ENCODE measurements at places on chromosomes 3 and 15. TPM values are rescaled to one million over a fixed set of nuclear protein-coding genes. Genes with fewer than 3 reads are reported as not detected.

The FEZF2 gene
- not detected for polyA plus RNA-seq

The GLDN gene
- 0.64 TPM for polyA plus RNA-seq

The ITPKA gene
- polyA plus RNA-seq: 40.7 TPM

The LSAMP gene
- 7.6 TPM for polyA plus RNA-seq

The SAMD7 gene
- not detected for polyA plus RNA-seq

The PYGO1 gene
- 5.0 TPM for polyA plus RNA-seq

The CYP1A2 gene
- not detected for polyA plus RNA-seq

The CADPS gene
- polyA plus RNA-seq: 17.8 TPM

The SST gene
- 461 TPM for polyA plus RNA-seq

The SOX14 gene
- polyA plus RNA-seq: not detected

The IL17RD gene
- 5.0 TPM for polyA plus RNA-seq

The SSUH2 gene
- polyA plus RNA-seq: 38.7 TPM

DNA sequence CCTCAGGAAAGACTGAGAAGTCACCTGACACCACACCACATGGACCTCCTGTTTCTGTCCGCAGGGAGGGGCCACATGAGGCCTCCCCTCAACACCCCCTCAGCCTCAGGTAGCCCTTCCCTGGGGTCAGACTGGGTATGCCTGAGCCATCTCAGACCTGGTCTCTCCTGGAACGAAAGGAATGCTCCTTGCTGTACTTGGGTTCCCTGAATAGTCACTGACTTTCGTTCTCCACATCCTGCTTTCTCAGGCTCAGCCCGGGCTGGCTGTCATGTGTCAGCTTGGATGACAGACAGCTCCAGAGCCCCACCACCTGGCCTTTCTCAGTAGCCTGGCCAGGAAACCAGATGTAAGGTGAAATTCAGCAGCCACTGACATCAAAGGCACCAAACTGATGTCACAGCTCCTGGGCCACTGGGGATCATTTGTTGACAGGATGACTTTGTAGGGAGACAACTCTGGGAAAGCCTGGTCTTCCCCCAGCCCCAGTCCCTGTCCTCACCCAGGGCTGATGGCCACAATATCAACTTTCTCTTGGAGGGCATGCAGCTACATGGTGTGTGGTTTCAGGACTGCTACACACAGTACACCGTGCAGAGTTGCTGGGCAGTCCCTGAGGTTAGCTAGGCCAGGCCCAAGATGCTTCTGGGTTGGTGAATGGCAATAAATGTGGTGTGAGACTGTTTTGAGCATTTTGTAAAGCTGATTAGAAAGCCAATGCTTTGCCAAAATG is 141.4 kb upstream of the MRPS22 start:
- peak; percentile 62 for DNase-seq

DNA sequence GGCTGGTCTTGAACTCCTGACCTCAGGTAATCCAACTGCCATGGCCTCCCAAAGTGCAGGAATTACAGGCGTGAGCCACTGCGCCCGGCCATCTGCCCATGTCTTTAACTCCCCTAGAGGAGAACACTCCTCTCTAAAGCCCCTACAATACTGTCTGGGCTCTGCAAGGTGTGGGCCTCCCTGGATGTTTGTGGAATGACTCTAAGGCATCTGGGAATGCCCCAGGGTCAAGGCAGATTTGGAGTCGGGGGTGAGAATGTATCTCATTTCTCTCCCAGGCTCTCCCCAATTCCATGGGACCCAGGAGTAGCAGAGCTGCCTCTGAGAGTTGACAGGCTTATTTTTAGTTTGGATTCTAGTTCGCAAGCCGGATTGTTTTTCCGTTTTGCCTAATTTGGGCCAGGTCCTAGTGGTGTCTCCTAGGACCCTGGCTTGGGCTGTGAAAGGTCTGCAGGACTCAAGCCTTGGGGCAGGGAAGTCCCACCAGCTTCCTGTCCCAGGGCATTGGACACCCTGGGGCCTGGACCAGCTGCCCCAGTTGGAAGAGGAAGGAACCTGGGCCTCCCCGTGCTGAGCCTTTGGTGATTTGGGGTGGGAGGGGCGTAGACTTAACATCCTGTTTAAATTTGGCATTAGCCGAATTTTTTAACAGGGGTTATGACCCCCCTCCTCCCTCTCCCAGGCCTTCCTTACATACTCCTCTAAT is 53.5 kb downstream of the MAGEF1 start:
- DNase-seq: no peak

DNA sequence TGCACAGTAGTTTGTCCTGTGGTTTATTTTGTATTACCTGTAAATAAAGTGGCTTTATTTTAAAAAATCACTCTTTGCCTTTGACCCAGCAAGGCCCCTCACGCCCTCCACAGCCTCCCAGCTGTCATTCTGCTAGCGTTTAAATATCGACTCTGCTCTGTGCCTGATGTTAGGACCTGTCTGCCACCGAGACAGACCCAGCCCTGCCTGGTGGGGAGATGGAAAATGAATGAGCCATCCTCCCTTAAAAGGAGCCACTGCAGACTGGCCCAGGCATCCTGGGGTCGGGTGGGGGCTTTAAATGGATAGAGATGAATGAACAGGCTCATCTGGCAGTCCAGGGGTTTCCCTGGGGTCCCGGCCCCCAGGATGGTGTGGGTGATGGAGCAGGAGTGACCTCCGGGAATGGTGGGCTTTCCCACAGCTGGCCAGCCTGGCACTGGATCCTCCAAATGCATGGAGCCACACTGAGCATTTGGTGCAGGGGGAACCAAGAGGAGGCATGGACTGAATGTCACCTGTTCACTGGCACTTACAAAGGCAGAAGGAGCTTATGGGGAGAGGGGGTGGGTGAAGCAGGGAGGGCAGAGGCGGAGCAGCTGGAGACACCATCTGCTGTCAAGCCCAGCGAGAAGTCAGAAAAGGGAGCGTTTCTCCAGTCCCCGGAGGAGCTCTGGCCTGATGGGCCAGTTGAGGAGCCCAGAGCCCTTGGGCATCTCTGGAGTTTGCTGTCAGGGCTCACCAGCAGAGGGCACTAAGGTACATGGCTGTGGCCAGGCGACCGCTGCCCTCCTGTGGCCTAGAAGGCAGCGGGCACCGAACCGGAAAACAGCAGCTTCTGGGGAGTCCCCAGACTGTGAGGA is 11.9 kb downstream of the GRM2 start:
- DNase-seq: peak; percentile 46

- peak; percentile 13 for DNase-seq
Measured at GRCh38 chr15:39140060-39140604, 440.7 kb upstream of the THBS1 start.

DNA sequence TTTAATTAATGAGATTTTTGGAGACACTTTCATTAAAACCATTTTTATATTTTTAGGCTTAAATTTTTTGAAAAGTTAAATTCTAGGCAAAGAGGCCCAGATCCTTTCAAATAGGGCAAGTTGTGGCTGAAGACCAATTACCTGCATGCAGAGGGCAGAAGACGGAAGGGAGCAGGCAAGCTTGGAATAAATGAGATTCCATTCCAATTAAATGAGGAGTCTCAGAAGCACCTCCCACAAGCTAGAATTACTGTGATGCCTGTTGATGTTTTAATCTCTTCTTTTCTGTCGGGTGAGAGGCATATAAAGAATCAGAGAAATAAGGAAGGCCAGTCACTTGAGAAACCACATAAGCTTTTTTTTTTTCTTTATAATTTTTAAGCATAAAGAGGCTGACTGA is 46.8 kb downstream of the KBTBD8 start:
- DNase-seq: no peak

DNA sequence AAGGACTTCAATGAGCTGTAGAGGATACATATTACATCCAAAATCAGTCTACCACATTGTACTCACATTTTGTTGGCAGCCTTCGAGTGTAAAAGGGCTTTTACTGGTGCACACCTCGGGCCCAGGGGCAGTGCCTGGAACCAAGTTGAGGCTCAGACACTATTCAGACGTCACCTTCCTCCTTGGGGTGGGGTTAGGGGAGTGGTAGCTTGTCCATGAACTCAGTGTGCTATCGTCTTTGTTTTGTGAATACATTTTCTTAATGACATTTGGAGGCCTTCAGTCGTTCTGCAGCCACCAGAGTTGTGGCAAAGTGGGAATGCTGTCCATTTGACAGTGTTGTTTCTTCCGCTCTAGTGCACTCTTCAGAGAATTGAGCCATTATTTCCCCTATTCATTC is 114.2 kb downstream of the PGPEP1L start:
- no peak for DNase-seq

- DNase-seq: no peak
Measured at GRCh38 chr15:64842986-64843561, 1.4 kb downstream of the PLEKHO2 start.

- DNase-seq: no peak
Measured at GRCh38 chr3:143835312-143835711, 13.0 kb downstream of the SLC9A9 start.

GRCh38 chr3:128123156-128123537 is 465 bp downstream of the RUVBL1 start:
- peak; percentile 11 for DNase-seq

DNA sequence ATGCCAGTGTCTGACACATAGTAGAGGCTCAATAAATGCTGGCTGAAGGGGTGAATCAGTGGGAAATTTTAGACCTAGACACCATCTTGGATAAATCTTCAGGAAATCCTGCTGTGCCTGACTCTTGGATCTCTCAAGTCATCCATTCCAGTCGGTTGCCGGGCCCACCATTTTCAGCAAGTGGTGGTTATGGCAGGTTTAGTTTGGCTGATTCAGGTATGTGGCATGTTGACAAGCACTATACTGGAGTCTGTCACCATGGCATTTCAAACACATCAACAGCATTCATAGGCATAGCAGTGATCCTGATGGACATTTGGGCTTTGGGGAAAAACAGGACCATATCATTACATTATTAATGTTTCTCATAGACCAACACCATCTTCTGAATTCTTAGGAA is 25.7 kb upstream of the APH1B start:
- DNase-seq: no peak

- DNase-seq: no peak
Measured at GRCh38 chr3:50630877-50631276, 13.9 kb downstream of the MAPKAPK3 start.

DNA sequence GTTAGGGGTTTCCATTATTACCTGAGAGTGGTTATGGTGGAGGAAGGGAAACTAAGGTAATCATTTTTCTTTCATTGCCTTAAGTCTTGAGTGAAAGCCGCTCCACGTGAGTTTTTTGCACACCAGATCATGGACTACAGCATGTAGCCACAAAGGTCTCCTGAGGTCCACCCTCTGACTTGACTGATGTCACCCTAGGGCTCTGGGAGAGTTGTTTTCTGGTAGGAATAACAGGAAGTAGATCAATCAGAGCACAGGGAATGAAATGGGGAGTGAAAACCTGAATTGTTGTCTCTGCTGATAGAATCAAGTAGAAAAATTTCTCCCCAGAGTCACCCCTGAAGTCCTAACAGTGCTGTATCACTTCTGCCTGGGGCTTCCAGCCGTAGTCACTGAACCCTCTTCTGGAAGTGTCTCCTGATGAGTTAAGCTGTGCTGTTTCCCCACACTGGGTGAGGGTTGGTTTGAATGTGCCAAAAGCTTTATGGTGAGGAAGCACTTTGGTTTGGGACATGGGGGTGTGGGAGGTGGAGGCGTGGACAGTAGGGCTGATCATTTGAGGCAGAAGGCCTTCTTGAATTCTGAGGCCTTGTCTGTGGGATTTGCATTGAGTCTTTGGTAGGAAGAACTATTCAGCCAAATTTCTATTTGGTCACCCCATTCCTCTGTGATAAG is 64.3 kb downstream of the SLCO3A1 start:
- DNase-seq: no peak

GRCh38 chr3:112767177-112767576 is 79.5 kb downstream of the CD200R1L start:
- no peak for DNase-seq

- DNase-seq: no peak
Measured at GRCh38 chr3:177772908-177773557, 575.8 kb upstream of the TBL1XR1 start.

DNA sequence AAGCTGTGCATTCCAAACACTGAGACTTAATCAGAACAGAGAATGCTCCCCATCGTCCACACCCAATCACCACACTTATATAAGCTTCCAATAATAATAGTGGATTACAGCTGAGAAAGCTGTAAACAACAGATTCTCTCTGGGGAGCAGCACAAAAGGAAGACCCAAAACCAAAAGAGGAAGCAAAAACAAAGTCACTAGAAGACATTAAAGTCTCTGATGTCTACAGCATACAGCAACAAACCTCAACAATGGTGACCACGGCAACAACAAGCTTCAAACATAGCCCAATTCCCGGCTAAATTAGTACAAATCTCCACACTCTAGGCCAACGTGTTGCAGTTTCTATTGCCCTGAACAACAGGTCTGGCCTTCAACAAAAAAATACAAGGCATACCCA is 37.7 kb downstream of the ZDHHC23 start:
- DNase-seq: no peak

GRCh38 chr3:152508705-152509104 is 240.0 kb downstream of the MBNL1 start:
- peak; percentile 21 for DNase-seq

DNA sequence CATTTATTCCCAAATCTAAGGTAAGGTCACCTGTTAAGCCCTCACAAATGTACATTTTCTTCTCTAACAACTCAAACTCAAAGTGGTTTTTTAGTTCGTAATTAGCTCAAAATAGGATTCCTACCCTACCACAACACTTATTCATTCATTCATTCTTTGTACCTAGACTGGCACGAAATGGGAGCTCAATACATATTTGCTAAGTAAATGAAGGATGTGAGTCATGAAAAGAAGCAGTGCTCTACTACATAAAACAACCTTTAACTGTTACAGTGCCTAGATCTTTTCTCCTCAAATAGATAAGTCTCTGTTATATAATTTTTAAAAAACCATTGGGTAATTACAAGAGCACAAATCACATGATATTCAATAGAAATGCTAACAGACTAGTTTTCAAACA is 13.1 kb downstream of the RSL24D1 start:
- DNase-seq: no peak

DNA sequence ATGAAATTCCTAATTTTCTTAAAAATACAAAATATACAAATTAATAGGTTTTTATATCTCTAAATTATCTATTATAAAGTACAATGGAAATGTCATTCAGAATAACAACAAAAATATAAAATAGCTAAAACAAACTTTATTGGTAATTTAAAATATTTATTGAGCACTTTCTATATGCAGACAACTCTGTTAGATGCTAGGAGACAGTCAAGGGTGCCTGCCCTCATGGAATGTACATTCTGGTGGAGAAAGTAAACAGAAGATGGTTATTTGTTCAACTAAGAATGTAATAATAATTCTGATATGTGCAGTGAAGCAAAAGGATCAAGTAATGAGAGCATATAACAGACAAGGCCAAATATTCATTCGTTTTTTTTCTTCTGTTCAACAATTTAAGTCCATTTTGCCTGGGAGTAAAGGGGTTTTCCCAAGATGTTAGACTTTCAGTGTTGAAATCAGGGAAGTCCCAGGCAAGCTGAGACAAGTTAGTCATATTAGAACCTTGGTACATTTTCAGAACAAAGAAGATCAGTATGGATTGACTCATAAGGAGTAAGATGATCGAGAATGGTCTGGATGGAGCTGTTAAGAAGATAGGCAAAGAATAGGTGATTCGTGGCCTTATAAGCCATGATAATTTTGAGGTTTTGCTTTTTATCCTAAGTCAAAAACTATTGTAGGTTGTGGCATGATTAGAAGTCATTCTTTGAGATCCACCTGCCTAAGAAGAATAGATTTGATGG is 150.2 kb upstream of the MLF1 start:
- DNase-seq: no peak
